ENCODE measurements at places on chromosomes 12 and 14. TPM values are rescaled to one million over a fixed set of nuclear protein-coding genes. Genes with fewer than 3 reads are reported as not detected.

RFLNA gene
- 7.2 TPM for total RNA-seq

PUS1 gene
- total RNA-seq, result 15.3 TPM

ABCD4 gene
- 56.3 TPM for total RNA-seq

CLEC2A gene
- total RNA-seq, result not detected

RNFT2 gene
- total RNA-seq, result 42.9 TPM

BCAT1 gene
- 41.0 TPM for total RNA-seq

TNFAIP2 gene
- 9.4 TPM for total RNA-seq

CHGA gene
- 51.6 TPM for total RNA-seq

INSM2 gene
- total RNA-seq, result not detected

FERMT2 gene
- 98.3 TPM for total RNA-seq

TBC1D30 gene
- 80.4 TPM for total RNA-seq

TAS2R30 gene
- total RNA-seq, result 55.7 TPM

CBLN3 gene
- not detected for total RNA-seq

ADCY4 gene
- total RNA-seq, result 3.1 TPM

GRIN2B gene
- 243 TPM for total RNA-seq

SERPINA10 gene
- total RNA-seq, result not detected
